T-helper 22 cell (primary cell): ENCODE measurements at places on chromosomes 5 and 9.

DNA sequence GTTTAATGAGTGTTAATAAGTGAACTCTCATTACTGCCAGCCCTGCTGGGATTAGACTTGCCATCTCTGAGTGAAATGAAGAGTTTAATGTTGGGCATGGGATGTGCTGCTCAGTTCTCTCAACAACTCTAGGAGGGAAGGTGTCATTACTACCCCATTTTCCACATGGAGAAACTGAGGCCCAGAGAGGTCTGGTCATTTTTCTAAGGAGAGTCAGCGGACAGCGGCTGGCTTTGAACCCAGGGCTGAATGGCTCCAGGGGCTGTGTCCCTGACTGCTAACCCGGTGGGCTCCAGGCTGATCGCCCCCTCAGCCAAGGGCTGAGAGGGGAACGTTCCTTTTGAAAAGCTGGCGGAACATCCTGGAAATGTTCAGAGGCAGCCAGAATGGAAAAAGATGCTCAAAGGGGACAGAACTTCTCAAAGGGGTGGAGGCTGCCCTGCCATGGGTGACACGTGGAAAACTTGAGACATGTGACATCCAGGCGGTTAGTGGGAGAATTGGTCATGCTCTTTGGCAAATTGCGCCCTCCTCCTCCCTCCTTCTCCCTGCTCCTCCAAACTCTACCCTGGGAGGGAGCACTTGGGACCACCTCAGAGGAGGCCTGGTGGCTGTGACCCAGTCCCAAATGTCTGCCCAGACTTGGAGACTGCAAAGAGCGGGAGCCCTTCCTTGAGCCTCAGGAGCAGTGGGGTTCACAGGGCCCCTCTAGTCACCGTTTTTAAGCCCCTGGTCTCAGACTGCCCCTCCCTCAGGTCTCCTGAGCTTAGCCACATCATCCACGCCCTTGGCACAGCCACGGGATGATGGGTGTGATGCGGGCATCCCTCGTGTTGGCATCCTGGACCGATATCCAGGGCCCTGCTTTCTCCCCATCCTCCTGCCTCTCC, 28.7 kb downstream of the DNM1 start:
- no peak for DNase-seq

- no peak for DNase-seq
Observed at GRCh38 chr9:108389056-108389455, 466.7 kb downstream of the ACTL7B start.

- no peak for DNase-seq
Observed at GRCh38 chr9:110123341-110124095, 84.4 kb downstream of the C9orf152 start.

GRCh38 chr9:92324889-92325268, 271 bp downstream of the NOL8 start:
- DNase-seq, result no peak

DNA sequence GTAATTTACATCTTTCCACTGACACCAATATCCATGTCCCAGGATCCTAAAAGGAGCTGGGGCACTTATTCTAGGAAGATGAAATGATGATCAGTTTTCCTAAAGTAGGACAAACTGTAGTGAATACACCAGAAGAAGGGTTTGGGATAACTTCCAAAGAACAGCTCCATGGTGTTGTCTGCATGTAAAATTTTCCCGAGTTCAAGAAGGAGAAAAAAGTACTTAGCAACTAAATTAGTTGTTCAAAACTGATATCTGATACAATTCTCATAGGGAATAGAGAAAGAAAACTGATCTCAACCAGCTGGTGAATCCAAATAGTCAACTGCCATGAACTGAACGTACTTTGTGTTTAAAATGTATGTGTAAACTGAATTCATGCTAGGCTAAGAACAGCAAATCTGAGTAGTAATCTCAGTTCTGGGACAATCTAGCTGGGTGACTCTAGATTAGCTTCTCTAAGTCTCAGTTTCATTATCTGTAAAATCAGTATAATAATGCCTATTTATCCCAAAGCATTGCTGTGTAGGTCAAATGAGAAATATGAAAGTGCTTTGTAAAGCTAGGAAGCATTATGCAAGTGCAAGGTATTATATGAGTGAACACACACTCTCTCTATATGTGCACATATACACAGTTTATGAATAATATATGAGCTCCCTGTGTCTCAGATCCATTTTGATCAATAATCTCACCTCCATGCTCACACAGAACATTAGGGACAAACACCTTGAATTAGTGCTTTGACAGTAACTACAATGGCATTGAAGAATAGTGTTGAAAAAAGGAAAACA, 357.7 kb downstream of the SLIT3 start:
- no peak for DNase-seq

DNA sequence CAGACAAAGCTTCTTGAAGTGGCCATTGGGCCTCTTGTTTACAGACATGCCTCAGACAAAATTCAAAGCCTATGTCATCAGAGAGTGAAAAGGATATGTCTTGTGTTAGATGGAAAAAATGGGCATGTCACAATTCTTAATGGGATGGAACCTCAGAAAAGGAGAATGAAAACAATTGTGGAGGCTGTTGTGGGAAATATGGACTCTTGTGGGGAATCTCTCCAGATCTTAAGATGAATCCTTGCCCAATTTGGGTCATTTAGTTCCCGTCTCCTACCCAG, 19.5 kb downstream of the SLC22A5 start:
- no peak for DNase-seq

DNA sequence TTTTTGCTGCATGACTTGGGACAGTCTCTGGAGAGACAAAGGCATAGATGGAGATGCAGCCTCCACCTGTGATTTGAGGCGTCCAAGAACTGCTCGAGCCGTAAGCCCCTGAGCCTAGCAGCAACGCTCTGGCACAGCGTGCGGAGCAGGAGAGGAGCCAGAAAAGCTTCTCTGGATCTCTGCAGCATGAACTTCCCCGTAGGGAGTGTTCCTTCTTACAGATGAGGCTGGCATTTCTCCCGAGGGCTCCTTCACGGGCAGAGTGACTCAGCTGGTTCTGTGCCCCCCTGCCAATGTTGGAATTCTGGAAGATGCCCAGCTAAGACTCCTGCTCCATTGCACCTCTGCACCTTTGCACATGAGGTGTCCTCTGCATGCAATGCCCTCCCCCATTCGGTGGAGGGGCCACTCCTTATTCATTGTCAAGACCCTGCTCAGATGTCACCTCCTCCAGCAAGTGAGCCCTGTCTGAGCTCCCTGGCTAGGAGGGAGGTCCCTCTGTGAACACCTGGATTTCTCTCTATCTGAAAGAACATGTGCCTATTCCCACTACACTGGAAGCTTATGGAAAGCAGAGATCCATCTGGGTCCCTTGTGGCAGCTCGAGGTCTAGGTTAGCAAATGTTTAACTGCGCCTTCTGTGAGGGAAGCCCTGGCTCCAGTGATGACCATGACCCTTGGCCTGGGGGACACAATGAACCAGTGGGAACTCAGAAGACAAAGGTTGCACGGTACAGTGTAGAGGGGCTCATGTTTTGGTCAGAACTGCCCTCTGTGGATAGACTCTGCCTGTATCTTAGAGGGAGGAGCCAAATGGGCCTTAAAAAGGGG, 39.6 kb downstream of the SH3PXD2B start:
- DNase-seq, result no peak

DNA sequence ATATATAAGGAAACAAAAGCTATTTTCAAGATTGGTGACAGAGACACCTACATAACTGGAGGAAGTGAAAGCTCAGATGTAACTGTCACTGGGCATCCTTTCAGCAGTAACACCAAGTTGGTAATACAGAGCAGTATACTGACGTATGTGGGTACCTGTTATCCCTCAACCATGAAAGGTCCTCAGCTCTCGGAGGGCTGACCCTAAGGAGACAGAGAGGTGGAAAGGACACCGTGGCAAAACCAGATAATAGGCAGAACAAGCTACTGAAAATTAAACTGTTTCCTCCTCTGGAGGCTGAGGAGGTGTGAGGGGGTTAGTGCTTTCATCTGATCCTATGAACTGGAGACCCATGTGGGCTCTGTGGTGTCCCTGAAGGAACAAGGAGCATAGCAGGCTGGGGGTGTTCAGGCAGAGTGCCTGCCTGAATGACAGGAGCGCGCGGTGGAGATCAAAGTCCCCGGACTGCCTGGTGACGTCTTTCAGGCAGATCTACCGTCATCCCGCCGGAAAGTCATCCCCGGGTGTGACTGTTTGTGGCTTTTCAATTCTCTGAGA, 130.2 kb upstream of the FSTL4 start:
- no peak for DNase-seq

DNA sequence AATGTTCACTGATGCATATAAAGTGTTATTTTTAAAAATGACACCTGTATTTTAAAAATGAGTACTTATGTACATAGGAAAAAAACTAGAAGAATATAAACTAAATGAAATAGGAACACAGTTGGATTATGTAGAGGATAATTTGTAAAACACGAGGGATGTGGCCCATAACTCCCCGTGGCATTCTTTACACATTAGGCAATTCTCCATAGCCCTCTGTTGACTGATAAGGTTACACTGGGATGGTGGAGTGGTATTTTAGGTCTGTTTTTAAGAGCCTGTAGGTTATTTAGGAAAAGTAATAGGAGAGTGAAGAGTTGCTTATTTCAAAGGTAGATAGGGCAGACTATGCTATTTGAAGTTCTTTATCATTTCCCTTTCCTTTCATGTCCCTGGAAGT, 1.8 kb downstream of the CAVIN4 start:
- DNase-seq, result no peak
